ENCODE measurements at places on chromosomes 11 and 22.

- DNase-seq = no peak
Measured at GRCh38 chr11:67302571-67303131, 679 bp upstream of the SSH3 start.

DNA sequence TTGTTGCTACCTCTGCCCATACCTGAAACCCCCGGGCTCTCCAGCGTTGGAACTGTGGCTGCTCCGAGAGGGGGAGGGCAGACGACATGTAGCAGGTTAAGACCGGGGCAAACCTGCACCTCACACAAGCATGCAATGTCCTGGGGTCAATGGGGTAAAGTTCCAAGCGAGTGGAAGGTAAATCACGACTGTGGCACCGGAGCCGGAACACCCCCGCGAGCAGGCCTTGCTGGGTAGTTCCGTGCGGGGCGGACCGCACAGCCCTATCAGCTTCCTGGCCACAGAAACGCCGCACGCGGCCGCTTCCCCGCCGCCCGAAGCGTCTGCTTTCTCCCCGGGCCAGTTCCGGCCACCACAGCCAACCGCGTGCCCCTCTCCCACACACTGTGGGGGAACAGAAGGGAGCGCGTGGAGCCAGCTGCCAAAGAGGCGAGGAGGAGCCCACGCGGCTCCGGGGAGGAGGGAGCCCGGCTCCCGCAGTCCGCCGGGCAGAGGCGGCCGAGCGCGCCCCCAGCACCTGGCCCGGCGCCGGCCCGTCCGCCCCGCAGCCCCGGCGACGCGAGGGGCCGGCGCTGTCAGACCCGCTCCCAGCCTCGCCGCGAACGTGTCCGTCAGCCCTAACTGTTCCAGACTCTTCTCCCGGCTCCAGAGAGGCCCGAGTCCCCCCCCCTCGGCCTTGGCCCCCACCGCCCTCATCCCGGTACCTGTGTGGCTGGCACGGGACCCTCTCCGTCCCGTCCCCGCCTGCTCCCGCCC lies 1.6 kb downstream of the SPTBN2 start:
- no peak for DNase-seq

GRCh38 chr11:32266601-32267000 lies 168.7 kb downstream of the WT1 start:
- no peak for DNase-seq

- no peak for DNase-seq
Measured at GRCh38 chr22:48639896-48640748, 1187.6 kb downstream of the BRD1 start.

- no peak for DNase-seq
Measured at GRCh38 chr11:27786864-27787263, 86.6 kb upstream of the BDNF start.

DNA sequence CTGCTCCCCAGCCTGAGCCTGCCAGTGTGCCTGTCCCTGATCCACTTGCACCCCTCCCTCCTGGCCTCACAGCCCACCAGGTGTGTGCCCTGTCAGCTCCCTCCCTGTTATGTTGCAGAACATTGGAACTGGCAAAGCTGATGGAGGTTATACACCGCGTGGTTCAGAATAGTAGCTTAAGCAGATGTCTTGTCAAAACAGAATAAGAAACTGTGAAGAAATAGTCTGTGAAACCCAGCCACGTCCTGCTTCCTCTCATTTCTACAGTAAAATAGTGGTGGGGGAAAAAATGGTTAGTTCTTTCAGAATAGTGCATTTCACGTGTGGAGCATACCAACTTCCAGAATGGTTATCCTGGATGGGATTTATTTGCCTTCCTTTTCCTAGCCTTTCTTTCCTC lies 161.2 kb upstream of the NAV2 start:
- DNase-seq = no peak

DNA sequence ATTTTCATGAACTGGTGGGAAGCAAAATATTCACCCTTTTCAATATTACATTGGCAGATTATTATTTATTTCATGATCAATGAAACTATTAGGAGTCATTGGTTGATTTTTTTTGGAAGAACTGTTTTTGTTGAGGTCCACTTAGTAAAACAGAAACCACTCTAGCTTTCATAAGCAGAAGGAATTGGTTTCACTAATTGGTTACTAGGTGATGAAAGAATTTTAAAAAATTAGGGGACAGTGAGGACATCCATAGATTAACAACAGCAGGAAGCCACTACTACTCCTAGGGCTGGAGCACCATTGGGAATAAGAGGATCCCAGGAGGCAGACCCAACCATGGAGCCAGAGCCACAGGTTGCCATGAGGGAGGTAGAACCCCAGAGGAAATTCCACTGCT lies 74.4 kb upstream of the KCNA4 start:
- no peak for DNase-seq

GRCh38 chr22:49717322-49717919 lies 110.3 kb downstream of the BRD1 start:
- no peak for DNase-seq

DNA sequence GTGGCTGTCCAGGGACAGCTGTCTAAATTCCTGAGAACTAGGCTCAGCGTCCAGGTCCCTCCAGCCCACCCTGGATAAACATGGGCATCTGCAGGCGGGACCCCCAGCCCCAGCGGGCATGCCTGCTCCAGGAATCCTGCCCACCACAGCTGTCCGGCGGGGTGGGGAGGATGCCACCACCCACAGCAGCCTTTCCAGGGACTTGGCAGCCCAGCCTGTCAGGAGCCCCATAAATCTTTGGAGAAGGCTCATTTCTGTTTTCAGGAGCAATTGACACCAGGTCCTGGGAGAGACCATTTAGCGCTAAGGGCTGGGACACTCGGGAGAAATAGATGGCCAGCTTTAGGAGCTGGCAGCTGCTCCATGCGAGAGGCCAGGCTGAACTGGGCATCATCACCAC lies 358.9 kb downstream of the CADM1 start:
- no peak for DNase-seq

- no peak for DNase-seq
Measured at GRCh38 chr11:114233755-114234154, 62.4 kb upstream of the NNMT start.

GRCh38 chr11:119531623-119532022 lies 108.7 kb upstream of the THY1 start:
- no peak for DNase-seq

DNA sequence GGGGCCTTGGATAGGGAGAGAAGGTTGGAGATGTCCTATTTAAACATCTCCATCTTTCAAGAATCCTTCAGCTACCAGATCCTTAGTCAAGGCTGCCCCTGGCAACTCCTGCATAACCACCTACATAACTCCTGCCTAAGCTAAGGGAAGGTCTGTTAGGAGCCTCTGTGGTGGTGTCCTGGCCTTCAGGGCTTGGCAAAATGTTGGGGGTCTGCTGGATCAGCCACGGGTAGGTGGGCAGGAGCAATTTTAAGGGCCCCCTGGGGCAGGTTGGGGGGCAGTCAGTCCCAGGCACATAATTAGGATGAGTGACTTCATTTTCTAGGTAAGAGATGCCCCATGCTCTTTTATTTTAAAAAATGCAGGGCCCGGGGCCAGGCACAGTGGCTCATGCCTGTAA lies 25.9 kb downstream of the USH1C start:
- DNase-seq = no peak

- no peak for DNase-seq
Measured at GRCh38 chr22:23149743-23150238, 4.5 kb downstream of the RAB36 start.

DNA sequence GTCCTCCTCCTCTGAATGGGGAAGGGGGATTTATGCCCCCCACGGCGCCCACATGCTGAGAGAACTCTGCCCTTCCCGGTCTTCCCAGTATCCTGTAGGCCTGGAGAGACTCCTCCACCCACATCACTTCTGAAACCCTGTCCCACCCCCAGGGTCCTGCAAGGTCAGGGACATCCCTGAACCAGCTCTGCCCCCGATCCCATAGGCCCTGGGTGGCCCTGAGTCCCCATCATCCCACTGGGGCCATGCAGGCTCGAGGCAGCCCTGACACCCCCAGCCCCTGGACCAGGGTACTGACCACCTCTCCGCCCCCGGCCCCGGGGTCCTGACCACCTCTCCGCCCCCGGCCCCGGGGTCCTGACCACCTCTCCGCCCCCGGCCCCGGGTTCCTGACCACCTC lies 11.7 kb downstream of the B4GALNT4 start:
- DNase-seq = no peak

DNA sequence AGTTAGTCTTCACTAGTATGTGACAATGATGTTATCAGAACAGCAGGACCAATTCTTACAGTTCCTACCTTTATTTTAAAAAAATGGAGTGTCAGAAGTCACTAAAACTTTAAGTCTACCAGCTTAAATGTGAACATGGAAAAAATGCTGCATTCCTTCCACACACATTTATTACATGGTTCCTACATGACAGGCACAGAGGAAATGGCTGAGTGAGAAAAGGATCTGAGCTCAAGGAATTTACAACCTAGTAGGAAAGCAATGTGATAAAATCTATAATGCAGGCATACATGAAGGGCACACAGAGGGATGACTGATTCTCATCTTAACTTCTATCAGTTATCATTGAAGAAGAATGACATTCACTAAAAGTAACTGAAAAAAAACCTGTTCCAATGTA lies 23.0 kb downstream of the CLDN25 start:
- no peak for DNase-seq

GRCh38 chr11:19209617-19210370 lies 8.0 kb upstream of the CSRP3 start:
- no peak for DNase-seq

DNA sequence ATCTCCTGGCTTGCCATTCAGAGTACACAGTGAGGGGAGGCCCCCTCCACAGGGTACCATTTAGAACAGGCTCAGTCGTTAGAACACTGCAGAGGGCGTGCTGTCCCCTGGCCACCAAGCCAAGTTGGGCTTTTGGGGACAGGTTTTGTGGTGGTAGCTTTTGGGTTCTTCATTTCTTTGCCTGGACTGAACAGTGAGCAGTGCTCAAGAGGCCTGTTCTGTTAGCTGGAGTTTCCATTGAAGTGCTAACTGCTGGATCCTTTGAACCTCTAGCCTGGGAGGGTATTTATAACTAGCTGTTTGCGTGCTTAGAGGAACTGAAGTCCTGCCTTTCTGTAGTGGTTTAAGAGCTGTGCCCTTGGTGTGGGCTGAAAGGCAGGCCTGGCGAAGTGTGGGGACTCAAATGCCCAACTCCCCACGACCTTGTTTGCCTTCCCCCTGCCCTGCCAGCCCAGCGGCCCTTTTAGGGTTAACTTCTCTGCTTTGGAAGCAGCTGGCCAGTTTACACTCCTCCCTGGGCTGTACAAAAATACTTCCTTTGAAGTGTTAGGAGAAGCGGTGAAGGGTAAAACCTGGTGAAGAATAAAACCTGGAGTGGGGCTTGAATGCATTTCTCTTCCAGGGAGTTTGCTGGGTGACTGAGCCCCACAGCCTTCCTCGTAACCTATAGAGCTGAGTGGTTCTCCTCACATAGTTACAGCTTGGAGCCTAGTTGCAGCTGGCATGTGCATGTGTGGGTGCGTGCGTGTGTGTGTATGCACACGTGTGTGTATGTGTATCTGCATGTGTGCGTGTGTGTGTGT lies 34.6 kb downstream of the ZNRF3 start:
- DNase-seq = no peak

DNA sequence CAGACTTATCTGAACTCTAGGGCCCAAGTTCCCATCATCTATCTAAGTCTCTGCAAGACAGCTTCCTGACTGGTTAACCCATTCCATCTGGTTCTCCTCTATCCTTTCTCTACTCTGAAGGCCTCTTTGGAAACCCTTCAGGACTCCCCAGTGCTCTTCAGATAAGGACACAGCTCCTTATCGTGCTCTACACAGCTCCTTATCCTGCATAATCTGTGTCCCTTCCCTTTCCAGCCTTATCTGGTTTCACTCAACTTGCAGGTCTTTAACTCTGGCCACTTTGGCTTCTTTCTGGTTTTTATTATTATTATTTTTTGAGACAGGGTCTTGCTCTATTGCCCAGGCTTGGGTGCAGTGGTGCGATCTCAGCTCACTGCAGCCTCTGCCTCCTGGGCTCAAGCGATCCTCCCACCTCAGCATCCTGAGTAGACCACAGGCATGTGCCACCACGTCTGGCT lies 10.6 kb downstream of the ENDOD1 start:
- DNase-seq = no peak

- no peak for DNase-seq
Measured at GRCh38 chr22:31629741-31630184, 32.3 kb downstream of the PISD start.

- DNase-seq = no peak
Measured at GRCh38 chr11:18280438-18281045, 14.5 kb downstream of the SAA1 start.

DNA sequence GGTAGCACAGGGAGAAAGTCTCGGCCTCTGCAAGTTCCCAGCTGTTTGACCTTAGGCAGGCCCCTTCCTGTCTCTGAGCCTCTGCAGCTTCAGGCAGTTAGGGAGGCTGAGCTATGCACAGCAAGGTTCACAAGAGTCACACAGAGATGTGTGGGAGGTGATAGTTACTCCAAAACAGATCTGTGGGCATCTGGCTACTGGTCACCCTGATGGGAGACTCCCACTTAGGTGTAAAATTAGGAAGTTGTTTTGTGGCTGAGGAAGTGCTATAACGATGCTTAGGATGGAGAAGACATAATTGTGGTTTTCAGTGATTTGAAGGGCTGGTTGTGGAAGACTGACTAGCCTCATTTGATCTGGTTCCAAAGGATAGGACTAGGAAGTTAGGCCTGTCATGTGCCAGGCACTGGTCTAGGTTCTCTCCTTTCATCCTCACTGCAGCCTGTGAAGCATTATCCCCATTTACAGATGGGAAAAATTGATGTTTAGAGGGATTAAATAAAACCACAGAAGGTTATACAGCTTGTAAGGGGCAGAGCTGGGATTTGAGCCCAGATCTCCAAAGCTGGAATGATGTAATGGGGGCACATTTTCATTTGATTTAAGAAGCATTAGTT lies 13.5 kb downstream of the ACO2 start:
- DNase-seq = no peak

GRCh38 chr22:39364714-39365491 lies 15.1 kb downstream of the SYNGR1 start:
- no peak for DNase-seq

- DNase-seq = no peak
Measured at GRCh38 chr11:696955-697491, 1.4 kb downstream of the TMEM80 start.

DNA sequence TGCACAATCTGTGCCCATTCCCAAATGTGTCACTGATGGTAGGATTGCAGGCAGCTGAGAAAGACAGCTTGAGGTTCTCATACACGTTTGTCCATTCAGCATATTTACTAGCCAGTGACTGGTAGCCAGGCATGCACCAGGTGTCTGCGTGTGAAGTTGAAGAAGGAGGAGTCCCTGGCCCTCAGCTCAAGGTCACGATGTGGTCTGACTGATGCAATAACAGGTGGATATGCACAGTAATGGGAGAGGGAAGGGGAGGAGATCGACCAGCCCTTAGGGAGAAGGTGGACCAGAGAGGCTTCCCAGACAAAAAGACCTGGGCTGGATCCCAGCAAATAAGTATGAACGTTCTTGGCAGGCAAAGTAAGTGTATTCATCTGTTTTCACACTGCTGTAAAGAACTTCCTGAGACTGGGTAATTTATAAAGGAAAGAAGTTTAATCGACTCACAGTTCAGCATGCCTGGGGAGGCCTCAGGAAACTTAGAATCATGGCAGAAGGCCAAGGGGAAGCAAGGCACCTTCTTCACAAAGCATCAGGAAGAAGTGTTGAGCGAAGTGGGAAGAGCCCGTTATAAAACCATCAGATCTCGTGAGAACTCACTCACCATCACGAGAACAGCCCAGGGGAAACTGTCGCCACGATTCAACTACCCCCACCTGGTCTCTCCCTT lies 96.0 kb downstream of the MN1 start:
- no peak for DNase-seq

Measured in T follicular helper cell (primary cell).